ENCODE measurements at places on chromosomes 6 and 20.

DNA sequence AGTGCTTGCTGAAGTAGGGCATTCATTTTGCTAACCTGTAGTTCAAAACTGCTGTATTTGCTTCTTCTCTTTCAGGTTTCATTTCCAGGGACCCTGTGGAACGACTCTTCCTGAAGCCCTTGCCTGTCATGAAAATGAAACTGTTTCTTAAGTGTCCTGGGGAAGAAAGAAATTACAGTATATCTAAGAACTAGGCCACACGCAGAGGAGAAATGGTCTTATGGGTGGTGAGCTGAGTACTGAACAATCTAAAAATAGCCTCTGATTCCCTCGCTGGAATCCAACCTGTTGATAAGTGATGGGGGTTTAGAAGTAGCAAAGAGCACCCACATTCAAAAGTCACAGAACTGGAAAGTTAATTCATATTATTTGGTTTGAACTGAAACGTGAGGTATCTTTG lies 3.4 kb upstream of the NOL7 start:
- DNase-seq, result no peak

- no peak for DNase-seq
Observed at GRCh38 chr20:16537025-16537665, 36.1 kb downstream of the KIF16B start.

DNA sequence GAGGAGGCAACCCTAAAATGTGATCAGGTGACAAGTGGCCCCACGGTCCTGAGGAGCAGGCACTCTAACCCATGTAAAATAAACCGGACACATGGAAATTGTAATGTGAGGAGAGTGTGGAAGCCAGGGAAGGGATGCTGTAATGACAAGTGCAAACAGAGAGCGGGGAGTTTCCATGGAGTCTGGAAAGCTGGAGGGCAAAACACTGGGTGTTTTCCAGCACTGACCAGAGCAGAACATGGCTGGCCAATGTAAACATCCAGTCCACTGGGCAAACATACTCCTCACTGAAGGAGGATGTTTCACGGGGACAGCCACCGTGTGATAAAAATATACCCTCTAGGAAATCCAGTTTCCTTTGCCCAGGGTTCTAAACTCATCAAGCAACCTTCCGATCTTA lies 219.0 kb upstream of the JARID2 start:
- no peak for DNase-seq

DNA sequence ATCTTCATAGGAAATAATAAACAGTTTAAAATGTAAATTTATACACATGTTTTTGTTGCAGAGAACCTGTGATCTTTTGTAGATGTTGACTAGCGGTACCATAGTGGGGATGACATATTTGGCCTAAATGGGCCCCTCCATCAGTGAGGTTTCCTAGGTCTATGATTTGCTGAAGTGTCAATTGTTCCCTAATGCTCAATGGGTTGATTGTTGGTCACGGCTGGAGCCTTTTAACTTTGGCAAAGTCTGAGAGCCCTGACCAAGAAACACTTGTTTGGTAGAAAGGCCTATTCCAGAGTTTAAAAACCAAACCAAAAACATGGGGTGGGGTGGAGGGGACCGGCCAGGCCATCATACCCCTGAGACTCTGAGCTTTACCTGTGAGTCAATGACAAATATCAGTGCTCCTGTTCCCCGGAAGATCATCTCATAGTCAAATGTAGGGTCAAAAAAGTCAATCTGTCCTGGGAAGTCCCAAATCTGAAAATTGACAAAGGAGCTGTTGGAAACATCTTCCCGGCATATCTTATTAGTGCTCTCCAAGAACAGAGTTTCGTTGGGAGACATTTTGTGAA lies 25.1 kb downstream of the RRAGD start:
- DNase-seq, result no peak

- peak; percentile 28 for DNase-seq
Observed at GRCh38 chr6:73675466-73676098, 20.4 kb upstream of the CD109 start.

- DNase-seq, result no peak
Observed at GRCh38 chr6:79810185-79810705, 137.1 kb downstream of the ELOVL4 start.

GRCh38 chr6:75023634-75024033 lies 182.2 kb downstream of the COL12A1 start:
- no peak for DNase-seq

DNA sequence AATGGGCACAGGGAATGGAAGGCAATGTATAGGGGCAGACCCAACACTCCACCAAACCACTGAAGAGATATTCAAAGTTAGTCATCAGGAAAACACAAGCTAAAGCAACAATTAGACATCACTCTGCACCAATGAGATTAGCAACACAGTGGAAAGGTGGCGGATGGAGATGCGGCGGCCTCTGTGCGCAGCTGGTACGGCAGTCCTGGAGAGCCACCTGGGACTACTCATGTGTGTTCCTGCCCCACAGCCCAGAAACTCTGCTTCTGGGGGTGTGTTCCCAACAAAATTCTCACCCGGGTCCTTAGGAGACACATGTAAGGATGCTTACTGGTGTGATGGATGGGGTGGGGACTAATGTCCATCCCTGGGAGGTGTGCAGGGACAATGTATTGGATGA lies 82.4 kb downstream of the DHX35 start:
- no peak for DNase-seq

DNA sequence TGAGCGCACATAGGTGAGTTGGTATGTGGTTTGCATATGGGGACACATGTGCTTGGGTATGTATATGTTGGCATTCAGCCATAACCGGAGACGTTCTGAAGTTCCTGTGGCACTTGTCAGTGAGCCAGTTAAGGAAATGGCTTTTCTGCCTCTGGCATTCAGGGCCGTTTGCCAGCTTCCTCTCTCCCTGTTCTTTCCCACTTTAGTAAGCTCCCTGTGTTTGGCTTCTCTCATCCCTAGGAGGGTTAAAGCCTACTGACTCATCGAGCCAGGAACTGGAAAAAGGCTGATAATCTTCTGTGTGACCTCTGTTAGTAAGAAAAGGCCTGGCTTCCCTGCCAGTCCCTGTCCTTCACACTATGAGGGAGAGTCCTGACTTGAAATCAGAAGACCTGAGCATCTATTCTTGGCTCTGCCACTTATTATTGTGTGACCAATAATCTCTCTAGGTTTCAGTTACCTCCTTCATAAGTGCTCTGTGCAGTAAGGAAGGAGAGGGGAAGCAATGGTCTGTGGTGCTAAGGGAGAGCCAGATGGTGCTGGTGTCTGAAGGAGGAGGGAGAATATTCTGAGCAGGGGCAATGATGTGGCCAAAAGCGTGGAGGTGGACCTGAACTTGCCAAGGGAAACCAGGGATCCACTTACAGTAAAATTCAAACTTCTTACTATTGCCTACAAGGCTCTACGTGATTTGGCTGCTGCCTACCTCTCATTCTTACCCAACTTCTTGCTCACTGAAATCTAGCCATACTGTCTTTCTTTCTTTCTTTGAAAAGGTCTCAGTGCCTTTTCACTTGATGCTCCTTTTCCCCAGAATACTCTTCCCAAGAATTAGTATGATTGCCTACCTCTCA lies 31.4 kb downstream of the ACSS2 start:
- DNase-seq, result no peak

DNA sequence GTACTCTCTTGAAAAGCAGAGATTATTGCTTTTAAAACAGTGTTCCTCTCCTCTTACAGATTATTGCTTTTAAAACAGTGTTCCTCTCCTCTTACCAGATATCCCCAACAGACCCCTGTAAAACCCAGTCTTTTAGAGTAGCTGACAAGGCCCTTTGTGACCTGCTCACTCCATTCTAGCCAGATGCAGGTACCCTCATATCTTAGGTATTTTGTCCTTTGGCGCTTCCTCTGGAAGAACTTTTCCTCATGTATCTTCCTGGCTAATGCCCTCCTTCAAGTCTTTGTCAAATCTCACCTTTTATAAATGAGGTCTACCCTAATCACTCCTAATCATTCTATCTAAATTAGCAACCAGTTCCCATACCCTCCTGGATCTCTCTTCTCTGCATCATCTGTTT lies 536.0 kb downstream of the BTBD3 start:
- DNase-seq, result no peak

GRCh38 chr6:150078788-150079187 lies 9.9 kb upstream of the ULBP3 start:
- DNase-seq, result no peak

- no peak for DNase-seq
Observed at GRCh38 chr20:62080249-62080990, 14.7 kb upstream of the TAF4 start.

GRCh38 chr6:41577356-41578216 lies 31.4 kb downstream of the FOXP4 start:
- no peak for DNase-seq

GRCh38 chr6:38065734-38066305 lies 246.3 kb downstream of the ZFAND3 start:
- no peak for DNase-seq

DNA sequence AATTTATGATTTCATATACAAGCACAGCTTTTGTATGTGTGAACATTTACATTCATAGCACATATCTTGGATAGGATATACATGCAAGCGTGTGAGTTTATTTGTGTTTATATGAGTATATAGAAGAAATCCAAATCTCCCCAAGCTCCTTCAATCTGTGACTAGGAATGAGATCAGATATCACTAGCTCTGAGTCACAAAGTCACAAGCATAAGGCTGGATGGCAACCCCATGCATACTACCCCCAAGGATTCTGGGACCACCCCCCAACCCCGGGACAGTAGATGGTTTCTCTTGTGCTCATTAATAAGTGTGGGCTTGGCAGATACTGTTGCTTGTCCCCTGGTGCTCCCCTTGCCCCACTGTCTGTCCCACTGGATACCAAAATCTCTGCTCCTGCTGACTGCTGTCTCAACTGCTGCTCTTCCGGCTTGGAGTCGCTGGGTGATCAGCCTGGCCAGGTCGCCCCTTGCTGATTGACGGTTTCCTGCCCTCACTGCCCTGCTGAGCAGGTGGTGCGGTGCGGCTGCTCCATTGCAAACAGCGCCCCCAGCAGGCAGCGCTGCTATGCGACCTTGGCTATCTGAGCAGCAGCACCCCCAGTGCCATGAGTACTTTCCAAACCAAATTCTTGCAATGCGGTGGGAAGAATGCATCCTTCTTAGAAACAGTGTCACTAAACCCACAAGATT lies 279.4 kb downstream of the CD83 start:
- no peak for DNase-seq

DNA sequence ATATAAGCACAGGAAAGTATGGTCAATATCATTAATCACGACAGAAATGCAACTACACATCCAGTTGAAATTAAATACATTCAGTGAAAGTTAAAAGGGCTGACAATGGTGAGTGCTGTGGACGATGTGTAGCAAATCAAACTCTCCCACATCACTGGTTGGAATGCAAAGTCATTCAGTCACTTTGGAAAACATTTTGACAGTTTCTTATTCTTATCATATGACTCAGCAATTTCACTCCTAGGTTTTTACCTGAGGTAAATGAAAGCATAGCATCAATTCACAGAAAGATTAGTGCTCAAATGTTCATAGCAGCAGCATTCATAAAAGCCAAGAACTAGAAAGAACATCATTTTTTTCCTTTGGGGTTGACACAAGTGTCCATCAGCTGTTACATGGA lies 28.6 kb upstream of the SAMD5 start:
- DNase-seq, result no peak

DNA sequence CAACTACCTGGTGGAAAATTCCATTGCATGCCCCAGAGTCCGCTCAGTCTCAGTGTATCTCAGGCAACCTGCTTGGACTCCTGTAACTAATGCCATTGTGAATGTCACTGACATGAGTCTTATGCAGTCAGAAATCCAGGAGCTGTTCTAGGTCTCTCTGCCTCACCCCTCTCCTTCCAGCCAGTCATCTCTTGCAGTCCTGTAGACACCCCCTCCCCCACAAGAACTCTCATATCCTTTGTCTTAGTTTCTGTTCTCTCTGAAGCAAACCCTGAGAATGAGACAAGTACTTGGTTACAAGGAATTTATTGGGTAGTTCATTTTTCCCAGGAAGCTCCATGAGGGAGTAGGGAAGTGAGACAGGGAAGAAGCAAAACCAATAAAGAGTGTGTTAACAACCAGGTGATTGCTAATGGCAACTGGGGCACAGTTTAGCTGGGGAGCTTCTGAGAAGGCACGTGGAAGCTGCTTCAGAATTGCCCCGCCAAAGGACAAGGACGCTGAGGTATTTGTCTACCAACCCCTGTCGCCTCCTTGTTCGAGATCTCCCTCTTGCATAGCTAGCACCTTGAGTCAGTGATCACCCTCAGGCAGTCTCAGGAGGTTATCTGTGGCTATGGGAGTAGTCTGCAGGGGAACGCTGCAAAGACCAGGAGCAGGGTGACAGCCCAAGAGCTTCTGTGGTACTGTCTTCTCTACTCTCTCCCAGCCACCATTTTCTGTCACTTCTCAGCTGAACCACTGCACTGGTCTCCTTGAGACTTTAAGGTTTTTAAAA lies 911.4 kb upstream of the FLRT3 start:
- DNase-seq, result no peak

GRCh38 chr6:88263591-88263990 lies 97.4 kb upstream of the CNR1 start:
- DNase-seq, result no peak

DNA sequence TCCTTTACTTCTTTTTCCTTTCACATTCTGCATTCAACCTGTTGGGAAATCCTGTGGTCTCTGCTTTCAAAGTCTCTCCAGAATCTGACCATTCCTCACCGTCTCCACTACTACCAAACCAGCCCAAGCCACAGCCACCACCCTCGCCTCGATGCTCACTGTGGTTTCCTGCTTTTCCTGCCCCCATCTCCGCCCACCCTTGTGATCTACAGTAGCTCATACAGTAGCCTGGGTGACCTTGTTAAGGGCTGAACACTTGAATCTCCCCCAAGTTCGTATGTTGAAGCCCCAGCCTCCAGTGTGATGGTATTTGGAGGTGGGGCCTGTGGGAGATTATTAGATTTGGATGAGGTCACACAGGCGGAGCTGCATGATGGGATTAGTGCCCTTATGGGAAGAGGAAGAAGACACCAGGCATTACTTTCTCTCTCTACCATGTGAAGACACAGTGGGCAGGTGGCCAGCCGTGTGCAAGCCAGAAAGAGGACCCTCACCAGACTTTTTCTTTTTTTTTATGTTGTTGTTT lies 189.0 kb upstream of the UST start:
- DNase-seq, result no peak

DNA sequence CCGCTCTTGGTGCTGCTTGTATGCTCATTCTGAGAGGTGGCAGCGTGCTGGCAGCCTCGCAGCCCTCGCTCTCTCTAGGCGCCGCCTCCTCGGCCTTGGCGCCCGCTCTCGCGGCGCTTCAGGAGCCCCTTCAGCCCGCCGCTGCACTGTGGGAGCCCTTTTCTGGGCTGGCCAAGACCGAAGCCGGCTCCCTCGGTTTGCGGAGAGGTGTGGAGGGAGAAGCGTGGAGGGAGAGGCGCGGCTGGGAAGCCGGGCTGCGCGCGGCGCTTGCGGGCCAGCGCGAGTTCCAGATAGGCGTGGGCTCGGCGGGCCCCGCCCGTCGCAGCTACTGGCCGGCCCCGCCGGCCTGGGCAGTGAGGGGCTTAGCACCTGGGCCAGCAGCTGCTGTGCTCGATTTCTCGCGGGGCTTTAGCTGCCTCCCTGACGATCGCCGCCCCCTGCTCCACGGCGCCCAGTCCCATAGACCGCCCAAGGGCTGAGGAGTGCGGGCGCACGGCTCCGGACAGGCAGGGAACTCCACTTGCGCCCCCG lies 19.5 kb upstream of the FAM8A1 start:
- no peak for DNase-seq

GRCh38 chr6:148250975-148251685 lies 91.5 kb upstream of the SASH1 start:
- DNase-seq, result no peak
